GM06990 (cell line): ENCODE measurements at places on chromosomes 16 and 17.

DNA sequence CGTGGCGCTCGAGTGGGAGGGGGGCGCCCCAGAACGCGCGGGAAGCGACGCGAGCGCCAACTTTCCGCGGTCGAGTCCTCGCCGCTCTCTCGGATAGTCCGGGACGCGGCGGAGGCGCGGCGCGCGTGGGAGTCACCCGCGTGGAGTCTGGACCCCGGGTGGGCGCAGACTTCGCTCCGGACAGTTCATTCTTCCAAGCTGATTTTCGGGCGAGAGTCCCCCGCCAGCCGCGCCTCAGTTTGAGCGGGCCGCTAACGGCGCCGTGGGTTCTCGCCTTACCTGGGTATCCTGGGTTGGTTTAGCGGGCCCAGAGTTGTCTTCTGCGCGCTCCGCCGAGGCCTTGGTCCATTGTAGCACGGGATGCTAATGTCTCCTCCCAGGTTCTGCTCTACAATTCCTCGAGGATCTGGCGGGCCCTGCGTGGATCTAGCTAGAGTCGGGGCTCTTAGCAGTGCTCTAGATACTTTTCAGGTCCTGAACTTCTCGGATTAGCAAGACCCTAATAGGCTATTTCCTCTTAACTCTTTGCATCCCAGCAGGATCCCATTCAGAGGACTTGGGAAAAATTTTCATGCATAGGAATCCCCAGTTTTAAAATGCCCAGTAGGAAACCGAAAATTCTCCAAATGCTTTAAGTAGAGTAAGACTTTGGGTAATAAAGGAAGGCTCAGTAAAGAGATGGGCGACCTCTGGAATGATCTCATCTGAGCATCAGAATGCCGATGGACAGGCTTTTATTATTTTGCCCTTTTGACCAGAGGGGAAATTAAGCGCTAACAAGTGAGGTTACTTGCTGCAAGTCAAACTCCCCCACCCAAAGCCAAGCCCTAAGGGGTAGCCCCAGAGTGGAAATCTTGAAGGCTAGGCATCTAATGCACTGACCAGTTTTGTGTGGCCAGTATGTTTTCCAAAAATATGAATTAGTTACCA, 537 bp upstream of the GJC1 start:
- peak; percentile 37 for DNase-seq

GRCh38 chr16:68660359-68660795, 15.3 kb downstream of the CDH3 start:
- no peak for DNase-seq

DNA sequence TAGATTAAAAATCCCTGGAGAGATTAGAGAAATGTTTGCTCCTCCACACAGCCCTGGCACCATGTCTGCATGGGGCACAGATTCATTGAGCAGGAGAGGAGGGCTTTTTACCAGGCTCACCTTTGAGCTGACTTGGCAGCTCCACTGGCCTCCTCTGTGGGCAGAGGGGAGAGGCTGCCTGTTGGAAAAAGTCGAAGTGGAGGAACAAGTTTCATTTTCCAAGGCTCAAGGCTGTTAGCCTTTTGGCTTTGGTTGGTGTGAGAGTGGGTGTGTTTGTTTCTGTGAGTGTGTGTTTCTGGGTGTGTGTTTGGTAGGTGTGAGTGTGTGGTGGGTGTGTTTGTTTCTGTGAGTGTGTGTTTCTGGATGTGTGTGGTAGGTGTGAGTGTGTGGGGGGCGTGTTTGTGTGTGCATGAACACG, 5.6 kb downstream of the TMEM238L start:
- no peak for DNase-seq

GRCh38 chr17:71472809-71473789, 647.7 kb upstream of the SOX9 start:
- DNase-seq = no peak

DNA sequence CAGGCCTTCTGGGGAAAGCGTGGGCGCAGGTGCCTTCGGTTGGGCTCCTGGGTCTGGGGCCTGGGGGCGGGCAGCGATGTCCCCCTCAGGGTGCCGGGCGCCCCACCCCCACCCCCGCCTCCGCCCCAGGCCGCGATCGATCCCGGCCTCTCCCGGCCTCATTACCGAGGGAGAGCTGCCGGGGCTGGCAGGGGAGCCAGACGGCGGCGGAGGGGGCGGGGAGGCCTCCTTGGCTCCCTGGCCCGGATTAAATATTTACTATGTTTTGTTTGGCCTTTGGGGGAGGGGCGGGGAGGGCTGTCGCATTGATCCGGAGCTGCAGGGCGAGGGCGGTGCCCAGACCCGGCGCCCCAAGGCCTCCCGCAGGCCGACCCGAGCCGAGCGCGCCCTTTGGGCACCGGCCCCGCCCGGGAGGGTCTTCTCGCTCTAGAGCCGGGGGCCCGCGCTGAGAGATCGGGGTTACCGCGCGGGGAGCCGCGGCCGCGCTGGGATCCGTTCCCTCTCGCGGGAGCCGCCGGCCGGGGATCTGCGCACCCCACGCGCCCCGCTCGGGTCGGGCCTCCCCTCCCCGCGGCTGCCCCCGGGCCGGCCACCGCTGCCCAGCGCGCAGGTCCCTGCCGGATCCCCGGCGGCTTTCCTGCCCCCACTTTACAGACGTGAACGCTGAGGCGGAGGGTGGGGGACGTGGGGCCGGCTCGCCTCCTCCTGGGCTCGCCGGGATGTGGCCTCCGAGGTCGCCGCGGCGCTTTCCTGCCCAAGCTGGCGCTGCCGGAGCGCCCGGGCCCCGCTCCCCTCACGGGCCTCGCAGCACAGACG, 27.0 kb downstream of the RTN4RL1 start:
- no peak for DNase-seq

GRCh38 chr17:68179926-68180285, 67.9 kb upstream of the AMZ2 start:
- no peak for DNase-seq

DNA sequence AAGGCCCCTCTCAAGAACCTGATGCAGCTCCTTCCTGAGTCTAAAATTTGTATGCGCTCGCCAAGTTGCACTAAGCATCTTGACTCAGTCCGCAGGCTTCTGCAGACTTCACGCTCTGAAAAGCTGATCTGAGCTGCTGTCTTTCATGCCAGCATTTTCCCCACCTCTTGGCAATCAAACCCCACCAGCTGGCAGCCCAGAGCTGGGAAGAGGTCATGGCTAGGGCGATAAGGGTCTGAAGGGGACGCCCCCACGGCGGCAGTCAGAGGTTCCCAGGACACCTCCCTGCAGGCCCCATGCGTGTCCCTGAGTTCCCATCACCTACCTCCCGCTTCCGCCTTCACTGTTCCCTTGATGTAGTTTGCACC, 5.1 kb upstream of the UNC13D start:
- DNase-seq = no peak

DNA sequence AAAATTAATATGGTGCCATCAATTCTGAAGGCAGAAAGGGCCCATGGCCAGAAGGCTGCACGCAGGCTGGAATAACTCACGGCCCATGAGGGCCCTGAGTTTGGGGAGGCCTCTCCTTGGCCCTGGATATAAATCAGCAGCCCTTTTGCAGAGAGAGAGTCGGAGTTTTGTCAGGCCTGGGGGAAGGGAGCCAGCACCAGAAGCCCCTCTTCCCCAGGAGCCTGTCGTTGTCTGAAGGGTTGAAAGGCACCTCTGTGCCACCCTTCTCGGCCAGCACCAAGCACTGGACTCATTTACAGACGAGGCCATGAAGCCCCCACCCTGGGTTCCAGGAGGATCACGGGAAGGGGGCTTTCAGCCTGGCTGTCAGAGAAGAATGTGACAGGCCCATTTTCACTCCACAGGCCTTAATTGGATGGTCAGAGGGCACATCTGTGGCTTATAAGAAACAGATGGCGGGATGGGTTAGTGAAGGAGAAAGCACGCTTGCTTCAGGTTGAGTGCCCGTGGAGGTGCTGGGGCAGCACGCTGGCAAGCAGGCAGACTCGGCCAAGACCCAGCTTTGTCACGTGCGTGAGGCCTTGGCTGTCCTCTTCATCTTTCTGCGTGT, 140.6 kb downstream of the CLEC16A start:
- DNase-seq = no peak

GRCh38 chr16:55643161-55643970, 12.4 kb upstream of the SLC6A2 start:
- DNase-seq = no peak

GRCh38 chr17:32658470-32659418, 172.0 kb downstream of the CDK5R1 start:
- DNase-seq = no peak

DNA sequence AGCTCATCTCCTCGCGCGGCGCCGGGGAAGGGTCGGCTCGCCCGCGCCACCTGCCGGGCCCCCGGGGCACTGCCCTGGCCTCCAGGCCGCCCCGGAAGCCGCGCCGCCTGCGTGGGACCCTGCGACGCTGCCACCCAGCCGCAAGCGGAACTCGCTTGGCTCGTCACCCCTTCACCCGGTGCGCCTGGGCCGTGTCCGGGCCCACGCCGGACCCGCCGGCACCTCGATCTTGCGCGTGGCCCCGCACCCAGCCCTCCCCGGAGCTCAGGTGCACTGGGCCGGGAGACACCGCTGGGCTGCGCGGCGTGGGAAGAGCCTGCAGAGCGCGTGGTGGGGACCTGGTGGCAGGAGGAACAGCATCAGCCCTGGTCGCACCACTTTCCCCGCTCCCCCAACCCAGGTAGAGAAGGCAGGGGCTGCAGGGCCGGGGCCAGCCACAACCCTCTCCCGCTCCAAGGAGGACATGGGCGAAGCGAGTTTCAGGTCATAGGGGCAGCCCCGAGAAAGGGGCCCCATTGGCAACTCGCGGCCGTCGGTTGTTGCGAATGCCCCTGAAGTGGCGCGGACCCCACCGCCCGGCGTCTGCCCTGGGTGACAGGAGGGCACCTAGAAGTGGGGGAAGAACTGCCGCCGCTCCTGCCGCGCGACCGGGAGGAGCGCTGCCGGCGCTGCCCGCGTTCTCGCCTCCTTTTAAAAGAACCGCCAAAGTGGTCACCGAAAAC, 363 bp upstream of the MIF4GD start:
- DNase-seq = peak; percentile 92

DNA sequence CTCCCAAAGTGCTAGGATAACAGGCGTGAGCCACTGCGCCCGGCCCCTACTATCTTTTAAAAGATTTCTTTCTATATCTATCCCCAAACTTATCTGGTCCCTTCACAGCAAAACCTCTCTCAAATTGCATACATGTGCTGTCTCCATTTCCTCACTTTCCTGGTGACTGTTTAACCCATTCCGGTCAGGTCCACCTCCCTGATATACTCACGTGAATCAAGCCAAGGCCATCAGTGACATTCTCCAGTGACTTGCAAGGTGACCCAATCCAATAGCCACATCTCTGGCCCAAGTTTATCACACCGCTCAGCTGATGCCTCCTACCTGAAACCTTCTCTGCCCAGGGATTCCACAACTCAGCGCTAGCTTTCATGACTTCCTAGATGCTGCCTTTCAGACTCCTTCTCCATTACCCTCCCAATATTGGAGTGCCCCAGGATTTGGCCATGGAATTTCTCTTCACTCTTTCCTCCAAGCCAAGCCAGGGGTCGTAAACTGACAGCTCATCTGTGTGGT, 1.4 kb upstream of the CTCF start:
- DNase-seq = no peak

- DNase-seq = peak; percentile 29
Observed at GRCh38 chr17:27985736-27986399, 56.6 kb upstream of the NLK start.

GRCh38 chr16:11698271-11698689, 30.0 kb downstream of the SNN start:
- no peak for DNase-seq
